ENCODE measurements at places on chromosomes 16 and 17. TPM values are rescaled to one million over a fixed set of nuclear protein-coding genes. Genes with fewer than 3 reads are reported as not detected.

CCL18 gene
- total RNA-seq, result not detected

GRCh38 chr16:3816326-3816725, 64.2 kb downstream of the CREBBP start:
- DNase-seq, result no peak

DNA sequence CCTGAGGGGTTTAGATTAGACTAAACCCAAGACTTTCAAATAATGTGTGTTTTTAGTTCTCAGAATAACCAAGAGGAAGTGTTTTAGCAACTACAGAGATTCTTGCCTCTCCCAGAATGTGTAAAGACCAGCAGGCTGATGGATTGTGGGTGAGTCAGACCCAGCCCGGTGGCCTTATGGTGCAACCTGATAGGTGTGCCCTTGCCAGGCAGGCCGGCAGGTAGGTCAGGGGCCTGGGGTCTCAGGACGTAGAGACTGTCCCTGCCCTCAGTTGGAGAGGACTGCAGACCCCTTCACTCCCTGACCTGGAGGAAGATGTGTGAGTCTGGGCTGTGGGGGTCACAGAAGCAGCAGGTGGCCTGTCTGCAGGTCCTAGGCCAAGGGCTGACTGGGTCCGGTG, 47.2 kb upstream of the ACSF3 start:
- no peak for DNase-seq

CACNA1G gene
- 29.7 TPM for total RNA-seq

LITAFD gene
- not detected for total RNA-seq

KRTAP17-1 gene
- not detected for total RNA-seq

Data from cardiac muscle cell (in vitro differentiated cells and primary cell).